ENCODE measurements at places on chromosomes 1 and 21.

DNA sequence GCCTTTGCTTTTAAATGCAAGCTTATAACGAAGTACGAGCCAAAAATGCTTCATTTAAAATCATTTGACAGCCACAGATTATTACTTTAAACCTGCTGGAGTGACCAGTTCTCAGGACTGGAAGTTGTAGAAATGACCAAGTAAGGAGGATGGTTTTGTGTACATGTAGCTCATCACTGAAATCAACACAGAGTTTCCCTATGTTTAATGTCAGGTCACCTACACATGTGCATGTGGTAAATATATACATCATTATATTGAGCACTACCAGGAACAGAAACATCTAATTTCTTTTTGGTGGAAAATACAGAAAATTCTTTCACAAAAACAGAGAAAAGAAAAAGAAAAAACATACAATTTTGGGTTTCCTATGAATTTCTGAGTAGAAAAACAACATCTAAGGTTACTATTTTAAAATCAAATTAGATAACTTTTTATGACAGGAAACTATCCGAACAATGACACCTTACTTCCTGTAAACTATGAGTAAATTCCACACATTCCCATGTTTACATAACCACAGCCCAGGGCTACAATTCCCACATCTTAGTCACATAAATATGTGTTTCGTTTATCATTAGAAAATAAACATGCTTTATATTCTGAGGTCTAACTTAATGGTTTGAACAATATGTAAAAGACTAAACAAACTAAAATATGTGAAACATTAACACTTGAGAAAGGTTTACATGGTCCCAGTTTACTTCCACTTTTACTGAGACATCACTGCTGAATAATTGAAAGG, 73.6 kb downstream of the ZNF281 start:
- no peak for DNase-seq

GRCh38 chr1:214379236-214379970, 98.4 kb downstream of the SMYD2 start:
- no peak for DNase-seq

- DNase-seq: no peak
These were observed 37.4 kb downstream of the ZNF496 start for GRCh38 chr1:247294282-247294681.

DNA sequence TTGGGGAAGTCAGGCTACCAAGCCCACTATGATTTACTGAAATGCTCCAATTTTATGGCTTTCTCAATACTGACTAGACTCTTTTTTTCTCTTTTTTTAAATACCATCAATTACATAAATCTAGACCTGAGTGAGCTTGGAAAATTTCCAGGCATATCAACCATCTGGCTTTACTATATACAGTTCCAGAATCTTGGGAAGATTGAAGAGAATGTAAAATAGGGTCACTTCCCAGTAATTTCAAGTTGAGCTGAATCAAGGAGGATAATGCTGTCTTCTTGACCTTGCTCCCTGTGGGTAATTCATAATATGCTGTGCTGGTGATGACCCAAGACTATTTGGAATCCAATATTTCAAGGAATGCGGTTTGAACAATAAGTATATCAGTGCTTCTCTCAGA, 108.1 kb downstream of the MAP3K21 start:
- no peak for DNase-seq

Data from left ventricle myocardium inferior (tissue), 1 donor.